Stimulated activated CD8-positive, alpha-beta memory T cell treated with anti-CD3 and anti-CD28 coated beads, Interleukin-12 subunit alpha, Interleukin-12 subunit beta, amount 100 ng/mL, for 1 hour (primary cell): ENCODE measurements at places on chromosomes 7 and 10.

DNA sequence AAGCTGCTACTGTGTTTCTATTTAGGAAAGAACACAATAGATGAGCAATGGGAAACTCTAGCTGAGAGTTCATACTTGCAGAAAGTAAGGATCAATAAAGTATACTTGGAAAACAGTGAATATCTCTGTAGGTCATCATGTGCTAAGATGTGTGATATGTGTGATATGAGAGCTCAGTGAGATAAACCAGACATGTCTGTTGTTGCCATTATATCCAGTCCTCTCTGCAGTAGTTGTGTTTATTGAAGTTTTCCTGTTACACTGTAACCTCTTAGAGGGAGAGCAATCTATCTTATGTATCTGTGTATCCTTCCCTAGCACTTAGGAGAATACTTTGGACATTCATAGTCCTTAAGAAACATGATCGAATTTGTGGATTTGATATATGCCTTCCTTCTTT is 19.1 kb downstream of the TRUB1 start:
- no peak for DNase-seq

DNA sequence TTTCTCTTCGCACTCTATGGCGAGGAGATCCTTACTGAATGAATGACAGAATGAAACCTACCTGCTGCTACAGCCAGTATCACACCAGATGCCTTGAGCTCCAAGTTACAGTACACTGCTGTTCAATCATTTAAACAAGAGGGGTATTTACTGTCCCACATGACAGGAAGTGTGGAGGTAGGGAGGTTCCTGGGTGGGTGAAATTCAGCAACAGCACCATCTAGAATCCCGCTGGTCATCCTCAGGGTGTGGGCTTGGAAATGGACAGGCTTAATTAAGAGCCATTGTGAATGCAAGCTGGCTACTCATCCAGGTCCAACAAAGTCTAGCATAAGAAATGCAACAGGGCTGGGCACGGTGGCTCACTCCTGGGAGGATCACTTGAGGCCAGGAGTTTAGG is 14.7 kb downstream of the CYTH3 start:
- DNase-seq, result no peak

DNA sequence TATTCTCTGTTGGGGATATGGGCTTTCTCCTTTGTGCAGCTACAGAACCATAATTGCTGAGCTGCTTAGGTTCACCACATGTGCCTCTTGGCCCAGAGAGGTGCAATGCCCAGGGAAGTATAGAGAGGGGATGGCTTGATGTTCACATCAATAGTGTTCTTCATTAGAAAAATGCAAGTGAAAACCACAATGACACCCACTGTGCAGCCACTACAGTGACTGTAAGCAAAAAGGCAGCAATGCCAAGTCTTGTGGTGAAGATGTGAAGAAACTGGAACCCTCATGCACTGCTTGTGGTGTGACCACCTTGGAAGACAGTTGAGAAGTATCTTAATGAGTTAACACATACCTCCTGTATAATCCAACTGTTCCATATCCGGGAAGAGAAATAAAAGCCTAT is 318.9 kb upstream of the ZMIZ1 start:
- no peak for DNase-seq

DNA sequence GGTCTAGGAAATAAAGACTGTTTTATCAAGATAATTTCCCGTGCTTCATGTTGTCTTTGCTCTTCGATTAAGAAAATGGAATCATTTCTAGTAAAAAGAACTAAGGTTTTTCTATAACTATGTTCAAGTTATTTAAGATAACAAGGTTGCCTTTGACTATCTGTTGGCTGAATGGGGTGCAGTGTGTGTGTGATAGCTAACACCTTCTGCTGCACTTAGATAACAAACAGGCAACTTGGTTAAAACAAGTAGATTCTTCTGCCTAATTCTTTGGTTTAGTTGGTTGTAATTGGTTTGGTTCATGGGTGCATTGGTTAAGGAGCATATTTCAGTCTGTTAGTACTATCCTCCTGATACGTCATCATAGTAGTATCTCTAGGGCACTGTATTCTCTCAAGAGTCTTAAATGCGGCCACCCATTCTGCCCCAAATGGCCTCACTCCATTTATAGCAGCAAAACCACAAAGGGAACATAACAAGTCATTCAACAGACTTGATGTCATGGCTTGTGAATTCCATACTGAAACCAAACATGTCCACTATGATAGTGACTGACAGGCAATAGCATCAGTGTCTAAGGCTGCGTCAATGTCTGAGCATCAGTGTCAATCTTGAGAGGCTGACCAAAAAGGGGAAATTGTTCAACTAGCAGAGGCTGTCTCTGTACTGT is 55.7 kb downstream of the CCDC3 start:
- no peak for DNase-seq

DNA sequence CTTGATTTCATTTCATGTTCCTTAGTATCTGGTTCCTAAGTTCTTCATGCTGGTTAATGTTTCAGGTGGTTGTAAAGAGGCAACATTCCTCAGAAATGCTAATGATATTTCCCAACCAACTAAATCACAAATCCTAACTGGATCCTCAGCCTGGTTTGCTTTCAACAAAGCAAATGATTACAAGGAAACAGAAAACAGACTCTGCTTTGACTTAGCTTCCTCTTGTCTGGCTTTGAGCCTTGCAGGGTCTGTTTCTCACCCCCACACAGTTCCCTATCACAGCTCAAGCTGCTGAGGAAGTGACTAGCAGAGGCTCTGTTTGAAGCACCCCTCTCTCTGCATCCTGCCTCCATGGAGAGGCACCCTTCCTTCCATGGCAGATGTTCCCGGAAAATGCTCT is 130.2 kb upstream of the CTTNBP2 start:
- DNase-seq, result no peak

- no peak for DNase-seq
These were observed 41.1 kb downstream of the GNAI1 start for GRCh38 chr7:80175744-80176143.

DNA sequence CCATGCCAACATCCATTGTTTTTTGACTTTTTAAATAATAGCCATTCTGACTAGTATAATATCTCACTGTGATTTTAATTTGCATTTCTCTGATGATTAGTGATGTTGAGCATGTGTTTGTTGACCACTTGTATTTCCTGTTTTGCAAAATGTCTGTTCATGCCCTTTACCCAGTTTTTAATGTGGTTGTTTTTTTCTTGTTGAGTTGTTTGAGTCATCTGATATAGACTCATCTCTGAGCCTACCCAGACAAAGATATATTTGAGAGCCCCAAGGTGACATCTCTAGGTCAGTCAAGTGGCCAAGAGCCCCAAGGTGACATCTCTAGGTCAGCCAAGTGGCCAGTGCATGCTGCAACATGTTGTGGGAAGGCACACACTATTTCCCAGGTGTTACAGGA is 224.7 kb downstream of the HECW1 start:
- no peak for DNase-seq

- no peak for DNase-seq
These were observed 17.5 kb downstream of the CDK13 start for GRCh38 chr7:39967406-39968161.

DNA sequence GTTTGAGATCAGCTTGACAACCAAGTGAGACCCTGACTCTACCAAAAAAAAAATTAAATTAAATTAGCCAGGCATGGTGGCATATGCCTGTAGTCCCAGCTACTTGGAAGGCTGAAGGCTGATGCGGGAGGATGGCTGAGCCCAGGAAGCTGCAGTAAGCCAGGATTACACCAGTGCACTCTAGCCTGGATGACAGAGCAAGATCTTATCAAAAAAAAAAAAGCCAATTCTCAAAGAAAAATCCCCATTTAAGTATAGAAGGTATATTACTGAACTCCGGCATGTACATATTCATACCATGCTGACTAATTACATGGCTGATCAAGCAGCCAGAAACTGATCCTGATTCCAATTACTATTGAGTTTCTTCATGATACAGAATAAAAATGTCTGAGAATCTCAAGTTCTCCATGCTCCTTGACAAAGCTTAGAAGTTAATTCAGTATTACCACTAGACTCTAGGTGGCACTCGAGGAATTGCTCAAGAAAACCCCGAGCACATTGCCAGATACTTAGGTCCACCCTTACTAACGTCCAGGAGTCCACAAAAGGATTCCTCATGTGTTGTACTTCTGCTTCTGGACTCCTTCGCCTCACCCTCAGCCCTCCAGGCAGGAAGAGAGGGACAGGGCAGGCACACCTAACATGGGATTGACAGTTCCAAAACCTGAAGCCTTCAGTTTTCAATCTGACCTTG is 148.9 kb downstream of the PARD3 start:
- no peak for DNase-seq

GRCh38 chr10:131206111-131206995 is 105.2 kb downstream of the TCERG1L start:
- DNase-seq, result no peak

GRCh38 chr10:76017026-76017732 is 585.8 kb downstream of the LRMDA start:
- no peak for DNase-seq

DNA sequence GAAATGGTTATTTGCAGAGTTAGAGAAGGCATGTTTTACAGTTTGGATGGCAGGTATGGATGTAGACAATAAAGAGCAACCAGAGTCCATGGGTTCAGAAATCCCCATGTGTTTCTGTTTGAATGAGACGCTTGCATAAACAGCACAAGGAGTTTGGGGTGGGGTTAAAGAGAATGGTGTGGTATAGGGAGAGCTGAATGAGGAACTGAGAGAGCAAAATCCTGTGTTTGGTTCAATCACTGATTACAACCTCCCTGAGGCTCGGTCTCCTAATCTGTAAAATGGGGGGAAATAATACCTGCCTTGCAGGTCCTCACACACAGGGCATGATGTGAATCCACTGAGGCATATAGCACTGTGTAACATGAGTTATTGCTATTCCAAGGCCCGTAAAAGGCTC is 23.7 kb downstream of the CAV1 start:
- DNase-seq, result no peak

DNA sequence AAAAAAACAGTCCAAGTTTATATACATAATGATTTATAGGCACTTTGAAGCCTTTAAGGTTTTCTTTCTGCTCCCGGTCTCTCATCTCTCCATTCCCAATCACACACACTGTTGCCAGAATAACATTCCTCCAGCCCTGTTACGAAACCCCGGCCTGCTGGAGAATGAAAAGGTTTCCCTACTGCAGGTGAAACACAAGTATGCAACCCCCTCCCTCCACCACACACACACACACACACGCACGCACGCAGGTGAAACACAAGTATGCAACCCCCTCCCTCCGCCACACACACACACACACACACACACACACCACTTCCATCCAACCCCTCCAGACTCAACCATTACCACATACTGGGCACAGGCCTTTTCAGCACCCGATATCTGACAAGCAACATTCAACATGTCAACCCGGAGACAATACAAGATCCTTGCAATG is 87.5 kb downstream of the PARD3 start:
- DNase-seq, result no peak

DNA sequence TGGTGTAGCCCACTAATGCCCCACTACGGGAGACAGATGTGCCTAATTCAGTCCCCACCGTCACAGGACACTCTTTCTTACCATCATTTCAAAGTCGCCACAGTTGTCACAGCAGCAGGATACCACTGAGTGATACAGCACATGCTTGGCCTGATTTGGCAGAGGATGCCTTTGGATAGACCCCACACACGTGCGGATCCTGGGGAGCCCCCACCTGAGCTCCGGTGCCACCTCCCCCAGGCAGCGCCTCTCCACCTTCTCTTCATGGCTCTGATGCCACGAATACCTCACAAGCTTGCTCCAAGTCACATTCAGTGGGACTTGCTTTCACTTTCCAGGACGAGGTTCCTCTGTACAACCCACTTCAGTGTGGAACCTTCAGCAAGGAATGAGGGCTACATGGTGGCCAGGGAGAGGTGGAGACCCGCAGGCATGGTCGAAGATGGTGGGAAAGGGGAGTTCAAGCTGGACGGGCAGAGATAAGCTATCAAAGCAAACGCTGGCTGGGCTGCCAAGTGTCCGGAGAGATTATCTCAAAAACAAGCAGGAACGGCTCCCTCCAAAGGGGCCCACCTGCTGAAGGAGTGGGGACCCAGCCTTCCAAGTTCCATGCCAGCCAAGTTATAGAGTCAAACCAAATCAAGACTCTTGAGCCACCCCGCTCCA is 107.4 kb downstream of the ZRANB1 start:
- DNase-seq, result no peak

GRCh38 chr10:98273057-98273850 is 5.3 kb upstream of the LOXL4 start:
- DNase-seq, result no peak

- no peak for DNase-seq
These were observed 22.6 kb downstream of the PFKFB3 start for GRCh38 chr10:6225263-6225814.

- no peak for DNase-seq
These were observed 46.0 kb downstream of the ATAD1 start for GRCh38 chr10:87771871-87772500.

DNA sequence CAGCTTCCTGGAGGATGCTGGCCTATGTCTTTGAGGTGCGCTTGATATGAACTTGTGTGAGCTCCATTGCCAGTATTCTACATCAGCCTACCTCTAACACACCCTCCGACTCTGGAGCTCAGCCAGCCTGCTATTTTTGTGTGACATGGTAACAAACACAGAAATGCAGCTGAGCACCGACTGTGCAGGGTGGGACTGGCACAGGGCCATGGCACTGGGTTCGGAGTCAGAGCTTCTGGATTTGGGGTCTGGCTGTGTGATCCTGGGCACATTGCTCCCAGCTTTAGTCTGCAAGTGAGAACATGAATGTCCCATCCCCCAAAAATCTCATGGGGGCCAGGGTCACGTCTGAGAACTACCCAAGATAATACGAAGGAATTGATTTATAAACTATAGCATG is 257.2 kb upstream of the CTBP2 start:
- DNase-seq, result no peak
